ENCODE measurements at places on chromosomes 1 and 21.

DNA sequence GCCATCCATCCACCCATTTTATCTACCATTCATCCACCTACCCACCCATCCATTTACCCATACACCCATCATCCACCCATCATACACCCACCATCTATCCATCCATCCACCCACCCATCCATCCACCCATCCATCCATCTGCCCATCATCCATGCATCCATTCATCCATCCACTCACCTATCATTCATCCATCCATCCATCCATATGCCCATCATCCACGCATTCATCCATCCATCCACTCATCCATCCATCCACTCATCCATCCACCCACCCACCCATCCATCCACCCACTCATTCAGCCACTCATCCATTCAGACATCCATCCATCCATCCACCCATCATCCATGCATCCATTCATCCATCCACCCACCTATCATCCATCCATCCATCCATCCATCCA, 31.9 kb upstream of the UTS2 start:
- no peak for DNase-seq

- DNase-seq, result peak; percentile 81
Observed at GRCh38 chr1:229664133-229664689, 38.2 kb downstream of the URB2 start.

- DNase-seq, result peak; percentile 30
Observed at GRCh38 chr1:8015036-8015808, 10.9 kb downstream of the ERRFI1 start.

DNA sequence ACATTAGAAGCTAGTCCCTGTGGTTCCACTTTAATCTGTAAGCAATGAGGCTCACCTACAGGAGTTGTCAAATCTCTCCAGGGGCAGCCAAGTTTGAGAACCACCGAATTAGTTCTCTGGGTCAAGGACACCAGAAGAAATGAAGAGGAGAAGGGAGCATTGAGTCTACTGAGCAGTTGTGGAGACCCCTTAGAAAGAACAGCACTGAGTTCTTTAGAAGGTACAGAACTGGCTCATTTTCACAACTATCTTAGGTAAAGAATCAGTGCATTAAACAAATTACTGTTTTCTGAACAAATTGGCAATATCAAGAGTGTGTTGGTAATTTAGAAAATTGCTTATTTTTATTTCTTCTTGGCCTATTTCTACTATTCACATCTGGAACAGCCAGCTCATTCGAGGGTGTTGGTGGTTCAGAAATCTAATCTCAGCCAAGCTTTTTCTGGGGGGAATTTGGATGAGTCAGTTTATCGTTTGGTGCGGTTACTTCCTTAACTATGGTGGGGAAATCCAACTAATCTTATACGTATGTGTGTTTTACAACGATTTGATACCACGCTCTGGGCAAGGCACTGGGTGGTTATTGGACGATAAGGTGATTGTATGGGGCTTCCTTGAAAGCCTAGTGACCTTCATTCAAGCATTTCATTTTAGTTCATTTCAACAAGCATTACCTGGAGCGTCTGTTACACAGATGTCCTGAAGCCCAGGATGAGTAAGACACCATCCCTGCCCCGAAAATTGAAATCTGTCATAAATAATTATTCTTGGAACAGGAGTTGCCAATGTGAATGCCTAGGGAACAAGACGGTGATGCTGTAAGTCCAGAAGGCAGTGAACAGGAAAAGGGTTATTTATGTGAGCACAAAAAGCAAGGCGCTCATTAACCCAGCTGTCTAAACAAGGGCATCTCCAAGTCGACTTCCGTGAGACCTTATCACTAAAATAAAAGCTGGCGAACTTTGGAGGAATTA, 52.0 kb upstream of the TMPRSS2 start:
- DNase-seq, result no peak

GRCh38 chr1:232951180-232951579, 769 bp downstream of the NTPCR start:
- DNase-seq, result no peak

DNA sequence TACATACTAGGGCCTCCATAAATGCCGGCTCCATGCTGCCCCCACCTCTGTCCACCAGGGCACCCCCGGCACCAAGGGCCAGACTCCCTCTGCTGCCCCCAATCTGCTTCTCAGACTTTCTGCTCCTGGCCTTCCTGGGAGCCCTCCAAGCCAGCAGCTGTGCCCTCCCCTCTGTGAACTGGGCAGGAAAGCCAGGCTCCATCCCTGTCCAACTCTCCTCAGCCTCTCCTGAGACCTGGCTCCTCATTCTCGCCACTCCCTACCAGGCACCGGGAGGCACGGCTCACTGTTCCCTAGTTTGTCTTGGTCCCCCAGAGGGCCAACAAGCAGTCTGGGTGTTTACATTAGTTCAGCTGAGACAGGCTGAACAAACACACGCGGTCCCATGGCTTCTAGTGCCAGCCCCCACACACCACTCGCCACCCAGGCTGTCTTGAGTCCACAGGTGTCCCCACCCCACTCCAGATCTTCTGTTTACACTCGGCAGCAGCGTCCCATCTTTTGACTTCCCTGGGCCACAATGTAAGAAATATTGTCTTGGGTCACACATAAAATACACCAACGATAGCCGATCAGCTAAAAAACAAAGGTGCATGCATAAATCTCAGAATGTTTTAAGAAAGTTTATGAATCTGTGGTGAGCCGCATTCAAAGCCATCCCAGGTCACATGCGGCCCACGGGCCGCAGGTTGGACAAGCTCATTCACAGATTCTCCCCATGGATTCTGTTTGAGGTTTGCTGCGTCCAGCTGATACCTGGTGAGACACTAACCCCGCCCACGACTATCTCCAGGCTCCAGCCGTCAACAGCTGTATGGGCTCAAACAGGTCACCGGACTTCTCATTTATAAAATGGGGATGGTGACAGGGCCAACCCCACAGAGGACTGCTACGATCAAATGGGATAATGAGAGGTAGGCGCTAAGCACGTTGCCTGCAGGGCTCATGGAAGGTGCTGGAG, 29.5 kb upstream of the ECE1 start:
- no peak for DNase-seq

DNA sequence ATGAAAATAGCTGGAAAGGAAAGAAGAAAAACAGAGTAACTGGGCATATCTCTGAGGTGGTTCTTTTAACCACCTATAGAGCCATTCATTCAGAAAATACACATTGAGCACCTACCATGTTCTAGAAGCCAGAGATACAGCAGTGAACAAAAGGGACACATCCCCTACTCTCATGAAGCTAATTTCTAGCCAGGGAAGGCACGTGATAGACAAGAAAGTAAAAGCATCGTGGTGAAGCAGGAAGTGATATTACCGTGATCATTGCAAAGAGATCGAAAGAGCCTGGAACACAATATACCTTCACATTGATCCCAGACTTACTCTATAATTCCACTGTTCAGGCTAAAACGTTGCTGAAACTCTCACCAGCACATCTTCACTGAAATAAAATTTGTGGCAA, 76.0 kb downstream of the TIAM1 start:
- DNase-seq, result no peak

GRCh38 chr1:98364544-98364943, 297.0 kb upstream of the SNX7 start:
- no peak for DNase-seq

DNA sequence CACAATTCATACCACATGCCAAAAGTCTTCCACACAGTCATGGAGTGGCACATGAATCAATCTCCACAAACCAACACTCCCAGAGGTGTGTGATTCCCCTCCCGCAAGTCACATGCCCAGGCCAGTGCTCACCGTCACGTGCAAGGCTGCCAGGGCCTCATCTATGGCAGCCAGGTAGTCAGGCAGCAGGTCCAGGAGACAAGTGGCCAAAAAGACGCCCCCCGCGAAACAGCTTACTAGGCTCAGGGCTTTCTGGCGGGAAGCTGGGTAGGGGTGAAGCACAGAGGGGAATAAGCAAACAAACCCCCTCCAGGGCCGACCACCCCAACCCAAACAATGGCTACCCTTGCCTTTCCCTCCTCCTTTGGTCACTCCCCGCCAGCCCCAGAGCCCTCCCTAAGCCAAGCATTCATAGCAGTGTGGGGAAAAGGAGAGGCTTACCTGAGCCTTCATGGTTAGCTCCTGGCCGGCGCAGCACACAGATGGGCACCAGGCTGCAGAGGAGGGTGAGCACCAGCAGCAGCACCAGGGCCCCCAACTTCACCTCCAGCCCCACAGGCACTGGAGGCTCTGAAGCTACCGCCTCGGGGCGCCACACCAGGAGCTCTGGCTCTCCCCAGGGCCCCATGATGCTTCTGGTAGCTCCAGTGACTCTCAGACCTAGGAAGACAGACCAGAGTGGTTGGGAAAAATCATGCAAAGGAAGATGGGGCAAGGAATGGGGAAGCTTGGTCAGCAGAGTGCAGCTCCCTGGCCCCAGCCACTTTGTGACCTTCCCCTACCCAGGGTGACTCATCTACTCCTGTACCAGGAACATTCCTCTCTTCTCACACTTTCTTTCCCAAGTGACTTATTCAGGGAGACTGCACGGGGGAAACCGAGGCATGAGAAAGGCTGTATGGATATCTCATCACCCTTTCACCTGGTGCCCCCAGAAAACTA, 978 bp downstream of the SLC39A1 start:
- no peak for DNase-seq

DNA sequence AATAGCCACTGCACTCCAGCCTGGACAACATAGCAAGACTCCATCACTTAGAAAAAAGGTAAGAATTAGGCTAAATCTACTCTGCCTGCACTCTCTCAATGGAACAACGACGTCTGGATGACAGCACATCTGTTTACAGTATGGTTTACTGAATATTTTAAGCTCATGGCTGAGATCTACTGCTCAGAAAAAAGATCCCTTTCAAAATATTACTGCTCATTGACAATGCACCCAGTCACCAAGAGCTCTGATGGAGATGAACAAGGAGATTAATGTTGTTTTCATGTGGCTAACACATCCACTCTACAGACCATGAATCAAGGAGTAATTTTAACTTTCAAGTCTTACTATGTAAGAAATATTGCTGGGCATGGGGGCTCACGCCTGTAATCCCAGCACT, 58.0 kb downstream of the SLC27A3 start:
- no peak for DNase-seq

GRCh38 chr1:214364786-214365295, 83.9 kb downstream of the SMYD2 start:
- DNase-seq, result no peak

DNA sequence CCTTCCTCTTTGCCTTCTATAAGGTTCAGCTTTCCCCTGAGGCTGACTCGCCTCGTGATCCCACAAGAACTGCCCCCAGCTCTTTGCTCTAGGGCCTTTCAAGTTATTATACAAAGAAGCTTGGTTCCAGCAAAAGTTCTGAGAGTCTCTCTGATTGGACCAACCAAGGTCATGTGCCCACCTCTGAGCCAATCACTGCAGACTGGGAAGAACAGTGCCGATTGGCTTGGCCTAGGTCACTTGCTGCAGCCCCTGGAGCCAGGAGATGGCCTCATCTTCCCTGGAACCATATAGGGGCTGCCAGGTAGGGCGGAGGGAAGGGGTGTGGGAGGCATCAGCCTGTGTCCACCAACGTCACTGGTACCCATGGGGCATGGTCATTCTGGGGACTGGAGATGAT, 22.8 kb downstream of the TAS1R2 start:
- no peak for DNase-seq

DNA sequence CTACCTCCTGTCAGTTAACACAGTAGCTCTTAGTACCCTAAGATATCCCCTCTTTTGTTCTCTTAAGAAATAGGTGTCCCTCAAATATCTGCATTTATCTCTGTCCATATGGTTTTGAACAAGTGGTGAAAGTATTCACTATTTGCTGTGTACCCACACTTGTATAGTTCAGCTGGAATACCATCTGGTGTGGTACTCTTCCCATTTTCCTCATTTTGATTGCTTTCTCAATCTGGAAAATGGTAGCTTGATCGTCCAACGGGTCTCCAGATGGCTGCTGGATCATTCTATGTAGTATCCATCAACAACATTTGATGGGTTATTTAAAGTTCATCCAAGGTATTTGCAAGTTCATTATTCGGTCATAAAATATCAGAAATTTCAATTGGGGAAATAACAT, 100.3 kb upstream of the DPYD start:
- no peak for DNase-seq

DNA sequence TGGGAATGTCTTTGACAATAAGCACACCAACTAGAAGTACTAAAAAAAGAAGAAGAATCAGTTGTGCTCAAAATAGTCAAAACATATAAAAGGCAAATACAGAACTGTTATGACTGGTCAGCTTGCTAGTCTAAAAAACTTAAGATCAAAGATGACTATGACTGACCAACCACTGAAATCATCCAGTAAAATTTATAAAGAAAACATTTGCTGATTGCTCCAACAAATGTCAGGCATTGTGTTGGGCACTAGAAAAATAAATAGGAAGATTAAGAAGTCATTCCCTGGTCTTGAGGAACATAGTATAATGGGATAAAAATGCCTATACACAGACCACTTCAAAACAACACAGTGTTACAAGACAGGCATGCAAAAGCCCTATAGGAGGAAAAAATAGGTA, 9.3 kb upstream of the ANGPTL3 start:
- no peak for DNase-seq

DNA sequence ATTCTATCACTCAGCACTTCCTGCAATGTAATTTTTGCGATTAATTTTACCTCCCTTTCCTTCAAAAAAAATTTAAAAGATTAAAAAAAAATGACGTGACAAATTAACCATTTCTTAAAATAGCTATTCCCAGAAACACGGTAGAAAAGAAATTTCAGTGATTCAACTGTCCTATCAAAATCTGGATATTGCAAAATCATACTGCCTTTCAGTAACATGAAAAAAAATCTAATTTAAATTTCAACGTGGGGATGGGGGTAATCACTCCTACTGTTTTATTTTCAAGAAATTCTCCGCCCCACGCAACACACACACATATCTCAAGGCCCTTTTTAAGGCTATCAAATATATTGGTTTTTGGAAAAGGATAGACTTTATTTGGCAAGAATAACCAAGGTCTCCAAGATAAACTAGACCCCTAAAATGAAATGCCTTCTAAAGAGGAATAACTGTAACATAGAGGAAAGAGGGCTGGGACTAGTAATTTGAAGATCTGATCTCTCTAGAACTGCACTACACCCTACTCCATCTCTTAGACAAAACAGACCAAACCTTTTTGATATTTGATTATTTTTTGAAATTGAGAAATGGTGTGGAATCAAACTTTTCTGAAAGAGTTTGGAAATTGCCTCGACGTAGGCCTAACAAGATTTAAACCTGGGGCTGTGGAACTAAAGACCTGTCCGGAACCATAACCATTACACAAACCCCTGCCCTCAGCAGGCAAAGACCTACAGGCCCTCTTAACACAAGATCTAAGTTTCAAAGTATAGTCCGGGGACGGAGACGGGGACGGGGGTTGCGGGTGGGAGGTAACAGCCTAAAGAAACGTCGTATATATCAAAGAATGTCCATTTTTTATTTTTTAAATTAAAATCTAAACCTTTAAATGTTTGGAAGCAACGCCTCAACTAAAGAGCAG, 941 bp downstream of the ARNT start:
- DNase-seq, result no peak

- no peak for DNase-seq
Observed at GRCh38 chr1:90402893-90403849, 313.9 kb downstream of the BARHL2 start.

DNA sequence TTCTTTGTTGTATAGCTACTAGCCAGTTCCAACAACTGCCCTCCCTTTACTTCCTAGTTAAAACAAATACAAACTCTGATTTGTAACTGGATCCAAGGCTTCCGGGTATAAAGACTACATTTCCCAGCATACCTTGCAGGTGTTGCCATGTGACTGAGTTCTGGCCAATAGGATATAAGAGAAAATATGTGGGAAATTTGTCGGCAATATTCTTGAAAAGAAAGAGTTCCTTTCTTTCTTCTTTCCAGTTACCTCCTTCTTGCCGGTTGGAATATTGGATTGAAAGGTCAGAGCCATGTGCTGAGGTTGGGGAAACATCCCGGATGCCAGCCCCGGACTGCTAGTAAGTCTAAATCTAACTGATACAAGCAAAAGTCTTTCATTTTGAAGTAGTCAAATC, 23.0 kb upstream of the ZBTB40 start:
- peak; percentile 15 for DNase-seq

Data from activated T-cell treated with anti-CD3 and anti-CD28 coated beads for 24 hours (primary cell).